ENCODE measurements at places on chromosomes 13 and 19.

GRCh38 chr19:51342631-51343569, 961 bp upstream of the VSIG10L start:
- DNase-seq: no peak

DNA sequence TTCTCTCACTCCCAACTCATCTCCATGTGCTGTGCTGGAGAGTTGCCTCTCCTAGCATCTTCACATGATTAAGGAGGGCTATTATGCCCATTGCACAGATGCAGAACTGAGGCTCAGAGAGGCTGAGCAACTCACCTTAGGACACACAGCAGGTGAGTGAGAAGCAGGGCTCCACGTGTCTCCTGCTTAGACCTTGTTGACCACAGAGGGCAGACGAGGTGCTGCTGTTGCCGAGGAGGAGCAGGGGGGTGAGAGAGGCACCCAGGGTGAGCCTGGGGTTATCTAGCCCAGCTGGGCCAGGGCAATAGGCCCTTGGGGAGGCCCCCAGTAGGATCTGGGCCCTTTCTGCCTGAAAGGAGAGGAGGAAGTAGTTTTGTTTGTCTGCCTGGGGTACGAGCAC, 2.4 kb upstream of the HSH2D start:
- DNase-seq: no peak

DNA sequence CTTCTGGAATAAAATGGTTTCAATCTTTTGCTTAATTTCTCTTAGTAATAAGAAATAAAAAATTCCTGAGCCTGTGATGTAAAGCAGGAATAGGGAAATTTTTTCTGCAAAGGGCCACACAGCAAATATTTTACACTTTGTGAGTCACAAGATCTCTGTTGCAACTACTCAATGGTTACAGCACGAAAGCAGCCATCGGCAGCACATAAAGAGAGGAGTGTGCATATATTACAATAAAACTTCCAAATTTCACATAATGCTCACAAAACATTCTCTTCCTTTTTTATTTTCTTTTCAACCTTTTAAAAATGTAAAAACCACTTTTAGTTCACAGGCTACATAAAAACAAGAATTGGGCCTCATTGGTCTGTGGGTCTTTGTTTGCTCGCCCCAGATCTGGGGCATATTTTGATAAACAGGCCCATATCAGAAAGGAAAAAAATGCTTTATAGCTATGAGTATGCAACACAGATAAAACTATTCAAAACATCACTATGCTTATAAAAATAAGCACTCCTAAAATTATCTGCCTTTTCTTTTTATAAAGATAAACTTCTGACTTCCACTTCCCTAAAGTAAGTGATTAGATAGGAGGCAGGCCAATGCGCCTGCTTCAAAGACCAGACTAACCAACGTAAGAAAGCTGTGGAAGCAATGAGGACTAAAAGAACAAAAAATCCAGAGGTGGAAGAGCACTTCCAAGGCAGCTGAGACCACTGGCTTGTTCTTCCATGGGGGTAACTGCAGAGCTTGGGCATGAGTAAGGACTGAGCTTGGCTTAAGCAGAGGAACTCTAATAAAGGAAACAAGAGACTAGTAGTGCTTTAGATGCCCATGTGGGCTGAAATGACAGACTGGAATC, 26.5 kb downstream of the MYCBP2 start:
- DNase-seq: peak; percentile 85

GRCh38 chr13:35923347-35923746, 207.8 kb downstream of the DCLK1 start:
- DNase-seq: peak; percentile 32

GRCh38 chr13:113722921-113723320, 36.1 kb upstream of the TMEM255B start:
- DNase-seq: no peak

DNA sequence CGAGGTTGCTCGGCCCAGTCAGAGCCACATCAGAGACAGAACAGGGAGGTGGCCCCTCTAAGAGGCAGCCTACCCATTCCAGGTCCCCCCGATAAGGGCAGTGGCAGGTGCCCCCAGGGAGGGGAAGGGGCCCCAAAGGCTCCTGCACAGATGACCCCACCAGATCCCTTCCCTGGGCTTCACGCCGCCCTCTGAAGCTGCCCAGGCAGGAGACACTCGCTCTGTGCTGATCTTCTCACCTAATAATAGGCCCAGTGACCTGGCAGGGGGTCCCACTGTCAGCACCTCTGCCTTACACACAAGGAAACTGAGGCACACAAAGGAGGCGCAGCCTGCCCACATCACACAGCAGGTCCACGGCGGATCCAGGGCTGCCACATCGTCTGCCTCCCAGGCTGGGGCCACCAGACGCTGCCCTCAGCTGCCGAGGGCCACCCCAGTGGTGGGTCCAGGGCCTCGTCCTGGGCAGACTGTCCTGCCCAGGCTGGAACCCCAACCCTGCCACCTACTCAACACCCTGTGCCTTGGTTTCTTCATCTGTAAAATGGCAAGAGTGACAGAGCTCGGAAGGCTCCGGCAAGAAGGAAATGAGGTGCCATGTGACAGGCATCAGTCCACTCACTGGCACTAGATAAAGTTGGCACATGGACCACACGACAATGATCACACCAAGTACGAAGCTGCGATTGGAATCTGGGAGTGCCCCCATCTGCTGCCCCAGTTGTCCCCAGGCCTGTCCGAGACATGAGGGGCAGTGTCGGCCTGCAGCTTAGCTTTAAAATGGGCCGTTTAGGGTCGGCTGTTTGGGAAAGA, 56.5 kb downstream of the KLF2 start:
- no peak for DNase-seq

DNA sequence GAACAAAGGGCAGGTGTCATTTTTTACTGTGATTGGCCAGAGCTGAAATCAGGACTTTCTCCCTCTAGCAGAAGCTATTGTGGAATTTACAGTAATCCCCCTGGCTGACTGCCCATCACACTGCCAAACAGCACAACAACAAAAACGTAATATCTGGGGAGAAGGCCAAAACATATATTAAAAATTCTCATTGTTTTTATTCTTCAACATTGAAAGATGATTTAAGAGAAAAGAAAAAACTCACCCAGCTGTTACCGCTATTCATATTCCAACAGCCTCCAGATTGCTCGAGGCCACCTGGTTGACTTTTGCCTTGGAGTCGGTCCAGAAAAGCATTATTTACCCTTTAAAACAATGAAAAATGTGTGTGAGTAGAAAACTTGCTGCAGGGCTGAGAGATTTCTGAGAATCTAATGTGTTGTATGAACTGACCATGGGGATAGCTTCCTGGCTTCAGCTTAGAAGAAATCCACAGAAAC, 97.2 kb downstream of the EPSTI1 start:
- peak; percentile 95 for DNase-seq

- DNase-seq: no peak
These were observed 1.3 kb downstream of the PGLYRP1 start for GRCh38 chr19:46021531-46022041.

DNA sequence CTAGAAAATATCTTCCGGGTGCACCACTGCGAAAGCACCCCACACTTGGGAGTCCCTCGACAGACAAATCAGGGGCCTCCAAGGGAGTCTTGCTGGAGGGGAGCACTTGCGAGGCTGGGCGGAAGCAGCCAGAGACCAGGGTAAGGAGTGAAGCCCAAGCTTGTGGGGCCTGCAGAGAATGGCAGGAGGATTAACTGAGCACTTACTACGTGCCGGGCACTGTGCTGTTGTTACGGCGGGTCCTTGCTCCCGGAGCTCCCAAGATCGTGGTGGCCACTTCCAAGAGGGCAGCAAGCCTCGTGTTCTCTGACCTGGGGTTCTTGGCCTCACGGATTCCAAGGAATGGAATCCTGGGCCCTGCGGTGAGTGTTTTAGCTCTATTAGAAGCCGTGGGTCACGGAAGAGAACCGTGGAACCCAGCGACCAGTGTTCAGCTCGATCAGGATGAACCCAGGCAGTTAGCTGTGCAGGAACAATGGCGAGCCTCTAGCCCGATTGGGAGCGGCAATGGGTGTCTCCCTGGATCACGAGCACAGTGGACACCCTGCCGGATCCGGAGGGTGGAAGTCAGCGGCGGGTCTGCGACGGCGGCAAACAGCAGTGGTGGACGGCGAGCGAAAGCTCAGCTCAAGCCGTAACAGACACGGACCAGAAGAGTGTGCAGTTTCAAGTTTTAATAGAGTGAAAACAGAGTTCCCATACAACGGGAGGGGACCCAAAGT, 9.6 kb downstream of the TTYH1 start:
- DNase-seq: no peak

- no peak for DNase-seq
These were observed 691.1 kb upstream of the SLC10A2 start for GRCh38 chr13:103757361-103757760.

GRCh38 chr13:51158880-51159518, 47.9 kb upstream of the C13orf42 start:
- peak; percentile 24 for DNase-seq

DNA sequence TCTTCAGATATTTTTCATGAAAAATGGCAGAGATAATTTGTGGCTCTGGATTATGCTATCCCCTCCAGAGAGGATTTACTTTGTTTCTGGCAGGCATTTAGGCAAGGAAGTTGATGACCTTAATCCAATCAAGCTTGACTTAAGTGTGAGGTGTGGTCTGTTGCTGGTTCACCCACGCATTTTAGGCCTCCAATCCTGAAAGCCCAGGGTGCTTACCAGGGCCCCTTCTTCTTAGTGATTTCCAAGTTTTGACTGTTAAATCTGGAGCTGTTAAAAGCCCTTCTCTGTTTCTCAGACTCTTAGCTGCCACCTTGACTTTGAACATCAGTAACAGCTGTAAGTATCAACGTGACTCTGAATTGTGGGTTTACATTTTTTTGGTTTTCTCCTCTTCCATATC, 161.8 kb downstream of the DNAJC15 start:
- no peak for DNase-seq

- DNase-seq: no peak
These were observed 29.1 kb downstream of the SIGLEC5 start for GRCh38 chr19:51600940-51601580.
